ENCODE measurements at places on chromosomes 1 and 21.

GRCh38 chr1:183832459-183832858 is 27.5 kb downstream of the RGL1 start:
- no peak for DNase-seq

- DNase-seq = no peak
Observed at GRCh38 chr1:94395231-94395630, 23.0 kb upstream of the ABCD3 start.

GRCh38 chr1:156838972-156839371 is 19.9 kb downstream of the INSRR start:
- peak; percentile 53 for DNase-seq

DNA sequence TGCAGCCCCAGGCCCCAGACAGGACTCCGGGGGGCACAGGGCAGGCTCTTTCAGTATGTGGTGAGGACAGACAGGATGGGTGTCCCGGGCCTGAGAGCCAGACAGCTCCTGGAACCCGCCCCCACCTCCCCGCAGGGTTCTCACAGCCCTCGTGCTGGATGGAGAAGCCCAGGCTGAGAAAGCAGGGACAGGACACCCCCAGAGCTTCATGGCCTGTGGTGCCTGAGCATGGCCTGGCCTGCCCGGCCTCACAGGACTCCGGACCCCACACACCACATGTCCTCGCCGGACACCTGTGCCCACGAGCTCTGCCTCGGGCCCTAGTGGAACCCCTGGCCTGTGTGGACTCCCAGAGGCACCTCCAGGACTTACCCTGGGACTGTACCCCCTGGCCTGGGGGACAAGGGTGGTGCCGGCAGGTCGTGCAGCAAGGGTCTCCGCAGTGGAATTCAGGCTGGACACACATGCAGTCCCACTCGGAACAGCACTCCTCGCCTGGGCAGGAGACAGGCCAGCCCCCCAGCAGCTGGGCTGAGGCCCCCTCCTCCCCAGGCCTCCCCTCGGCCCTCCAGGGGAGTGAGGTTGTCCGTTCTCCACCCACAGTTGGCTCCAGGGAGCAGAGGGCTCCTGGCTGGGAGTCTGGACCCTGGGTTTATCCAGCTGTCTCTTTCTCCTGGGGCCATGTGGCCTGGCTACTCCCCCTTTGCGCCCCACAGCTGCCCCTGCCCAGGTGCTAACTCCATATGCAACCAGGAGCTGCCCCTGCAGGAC is 1.2 kb downstream of the TNFRSF18 start:
- no peak for DNase-seq
